Myocyte (in vitro differentiated cells): ENCODE measurements at places on chromosomes 1 and 21. TPM values are rescaled to one million over a fixed set of nuclear protein-coding genes. Genes with fewer than 3 reads are reported as not detected.

Gene ILDR2
- total RNA-seq = 0.13 and 0.21 TPM in 2 replicates

DNA sequence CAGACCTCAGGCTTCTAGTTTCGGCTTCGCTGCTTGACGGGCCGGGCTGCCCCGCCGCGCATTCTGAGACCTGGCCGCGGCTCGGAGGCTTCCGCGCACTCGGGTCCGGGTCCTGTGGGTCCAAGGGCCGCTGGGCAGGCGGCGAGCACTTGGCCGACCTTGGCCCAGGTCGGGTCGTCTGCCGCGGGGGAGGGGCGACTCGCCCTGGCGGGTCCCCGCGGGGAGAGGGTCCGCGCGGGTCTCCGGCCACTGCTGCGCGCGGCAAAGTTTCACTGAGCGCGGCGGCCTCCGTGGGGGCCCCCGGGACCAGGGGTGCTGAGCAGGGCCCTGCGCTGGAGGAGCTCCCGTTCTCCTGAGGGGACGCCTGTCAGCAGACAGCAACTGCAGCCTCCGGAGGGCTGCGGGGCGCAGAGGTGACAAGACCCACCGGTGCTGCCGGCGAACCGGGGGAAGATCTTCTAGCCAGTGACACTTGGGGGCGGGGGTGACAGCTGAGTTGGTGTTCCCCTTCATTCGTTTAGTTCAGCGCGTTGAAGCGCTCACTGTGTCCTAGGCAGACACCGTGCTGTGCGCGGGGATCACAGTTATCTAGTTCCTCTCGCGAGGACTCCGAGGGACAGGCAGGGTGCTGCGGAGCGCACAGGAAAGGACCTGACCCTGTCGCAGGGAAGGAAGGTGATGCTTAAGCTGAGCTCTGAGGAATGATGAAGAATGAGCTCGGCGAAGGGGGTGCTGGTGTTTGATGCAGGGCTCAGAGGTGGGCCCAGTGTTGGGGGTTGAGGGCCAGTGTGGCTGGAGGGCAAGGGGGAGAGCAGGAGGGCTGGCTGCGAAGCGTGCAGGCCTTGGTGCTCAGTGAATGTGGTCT lies 725 bp downstream of the MTFR1L start:
- DNase-seq = peak; percentile 49

GRCh38 chr1:240484804-240485443 lies 127.0 kb downstream of the GREM2 start:
- DNase-seq = no peak

- no peak for DNase-seq
Observed at GRCh38 chr1:192633533-192634253, 2.3 kb upstream of the RGS13 start.

DNA sequence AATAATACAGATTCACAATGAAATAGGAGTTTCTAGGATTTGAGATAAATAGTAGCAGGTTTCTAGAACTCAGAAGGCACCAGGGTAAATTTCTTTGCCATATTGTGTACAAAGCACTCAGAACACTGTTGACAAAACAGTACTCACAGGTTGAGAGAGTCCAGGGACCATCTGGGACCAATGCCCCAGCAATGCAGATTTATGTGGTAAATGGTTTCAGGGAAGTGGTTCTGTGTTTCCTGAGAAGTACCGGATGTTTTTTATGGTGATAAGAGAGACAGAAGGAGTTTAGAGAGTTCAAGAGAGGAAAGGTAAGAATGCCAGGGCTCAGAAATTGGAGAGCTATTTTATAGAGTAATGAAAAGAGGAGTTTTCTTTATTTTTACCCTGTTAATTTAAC lies 29.6 kb upstream of the DIPK1A start:
- DNase-seq = no peak
